NCI-H1694 (cell line): ENCODE measurements at places on chromosomes 2 and 18.

DNA sequence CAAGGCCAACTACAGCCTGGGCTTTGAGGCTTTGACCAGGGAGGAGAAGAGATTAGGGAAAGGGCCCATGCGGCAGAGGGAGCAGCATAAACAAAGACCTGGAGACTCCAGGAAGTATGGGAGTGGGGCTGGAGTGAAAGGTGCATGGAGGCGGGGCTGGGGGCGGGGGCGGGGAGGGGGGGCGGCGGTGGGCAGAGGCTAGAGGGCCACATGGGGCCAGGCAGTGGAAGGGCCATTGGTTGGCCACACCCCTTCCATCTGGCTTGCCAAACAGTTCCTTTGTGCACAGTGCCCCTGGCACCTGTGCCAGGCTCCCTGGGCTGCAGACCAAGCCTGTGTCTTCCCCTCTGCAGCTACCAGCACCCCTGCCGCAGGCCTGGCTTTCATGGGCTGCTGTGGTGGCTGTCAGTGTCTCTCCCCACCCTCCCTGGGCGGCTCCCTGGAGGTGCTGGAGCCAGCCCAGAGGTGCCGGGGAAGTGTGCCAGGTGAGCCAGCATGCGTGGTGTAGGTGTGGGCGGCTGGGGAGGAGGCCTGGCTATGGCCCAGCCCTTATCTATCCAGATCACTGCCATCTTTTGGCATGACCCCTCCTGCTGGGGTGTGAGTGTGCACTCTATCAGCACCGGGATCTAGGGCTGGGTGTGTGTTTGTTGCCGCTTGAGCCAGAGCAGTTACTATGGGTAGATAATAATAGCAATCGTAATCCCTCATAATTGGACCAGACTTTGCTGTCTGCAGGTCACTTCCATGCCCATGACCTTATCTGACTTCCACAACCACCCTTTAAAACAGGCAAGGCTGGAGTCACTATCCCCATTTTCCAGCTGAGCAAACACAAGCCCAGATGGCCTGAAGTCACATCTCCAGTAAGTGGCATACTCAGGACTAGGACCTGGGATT, 30.5 kb downstream of the DNMT3A start:
- DNase-seq, result peak; percentile 89

- no peak for DNase-seq
Observed at GRCh38 chr2:11796190-11797171, 50.0 kb downstream of the LPIN1 start.

- DNase-seq, result no peak
Observed at GRCh38 chr2:9952856-9953503, 1.5 kb downstream of the GRHL1 start.

DNA sequence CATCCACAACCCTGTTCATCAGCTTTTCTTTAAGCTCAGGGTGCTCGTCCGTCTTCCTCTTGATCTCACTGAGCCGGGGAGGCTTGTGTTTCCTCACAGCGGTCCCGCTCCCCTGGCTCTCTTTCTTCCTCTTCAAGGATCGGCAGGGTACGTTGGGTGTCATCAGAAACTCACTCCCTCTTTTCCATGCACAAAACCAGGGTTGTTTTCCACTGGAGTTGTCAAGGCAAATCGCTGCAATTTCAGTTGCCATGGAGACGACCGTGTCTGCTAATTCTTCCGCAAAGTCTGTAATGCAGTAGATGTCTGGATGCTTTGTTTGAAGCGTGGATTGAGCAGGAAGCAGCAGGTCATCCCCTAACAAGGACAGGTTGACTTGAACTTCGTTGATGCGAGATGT, 146.4 kb downstream of the DAW1 start:
- peak; percentile 31 for DNase-seq

DNA sequence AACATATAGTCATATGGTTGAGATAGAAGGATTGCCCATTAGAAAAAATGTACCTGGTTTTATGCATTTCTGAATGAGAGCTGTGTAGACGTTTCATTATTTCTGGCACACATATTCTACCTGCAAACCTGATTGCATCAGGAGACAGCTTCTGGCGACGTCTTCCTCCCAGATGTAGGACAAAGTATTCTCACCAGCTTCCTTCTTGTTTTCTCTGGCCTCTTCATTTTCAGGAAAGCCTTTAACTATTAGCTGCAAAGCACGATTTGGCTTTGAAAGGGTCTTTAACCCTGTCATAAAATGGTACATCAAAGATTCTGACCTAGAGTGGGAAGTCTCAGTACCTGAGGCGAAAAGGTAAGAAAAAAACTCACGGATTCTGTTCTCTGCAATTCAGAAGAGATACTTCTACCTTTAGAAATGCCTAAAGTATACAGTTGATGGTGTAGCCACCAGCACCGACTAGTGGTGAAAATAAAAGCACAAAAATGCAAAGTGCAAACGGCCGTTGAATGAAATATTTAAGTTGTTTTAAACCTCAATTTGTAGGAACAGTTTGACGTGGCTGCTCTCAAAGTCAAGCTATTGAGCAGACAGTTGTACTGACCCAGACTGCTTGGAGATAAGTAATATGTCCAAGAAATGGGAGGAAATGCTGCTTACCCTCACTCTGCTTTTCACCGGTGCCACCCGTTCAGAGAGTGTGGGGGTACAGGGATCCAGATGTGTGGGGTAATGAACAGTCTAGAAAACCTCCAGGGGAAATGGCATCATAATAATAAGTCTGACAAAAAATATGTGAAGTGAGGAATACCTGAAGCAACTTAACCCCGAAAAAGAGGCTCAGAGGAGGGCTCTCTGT, 20.2 kb downstream of the IL18RAP start:
- peak; percentile 6 for DNase-seq

DNA sequence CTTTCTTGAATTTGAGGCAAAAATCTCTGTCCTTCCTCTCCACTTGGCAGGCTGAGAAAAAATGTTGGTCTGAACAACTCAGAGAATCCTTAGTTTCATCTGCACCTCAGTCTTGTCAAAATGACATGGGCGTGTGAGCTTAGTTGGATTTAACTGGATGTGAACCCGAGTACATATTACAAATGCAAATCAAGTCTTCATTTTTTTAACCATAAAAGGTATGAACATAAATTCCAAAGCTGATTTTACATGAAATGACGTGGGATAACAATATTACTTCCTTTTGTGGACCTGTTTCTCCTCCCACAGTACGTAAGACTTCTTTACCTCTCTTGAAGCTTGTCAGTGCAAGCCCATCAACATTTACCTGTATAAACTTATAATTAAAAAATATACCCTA, 32.6 kb upstream of the RND3 start:
- no peak for DNase-seq

- no peak for DNase-seq
Observed at GRCh38 chr18:51345848-51346391, 148.4 kb upstream of the MEX3C start.

- DNase-seq, result no peak
Observed at GRCh38 chr2:121492409-121492808, 38.3 kb upstream of the RNU4ATAC start.

GRCh38 chr2:212424082-212424481, 114.5 kb downstream of the ERBB4 start:
- no peak for DNase-seq

DNA sequence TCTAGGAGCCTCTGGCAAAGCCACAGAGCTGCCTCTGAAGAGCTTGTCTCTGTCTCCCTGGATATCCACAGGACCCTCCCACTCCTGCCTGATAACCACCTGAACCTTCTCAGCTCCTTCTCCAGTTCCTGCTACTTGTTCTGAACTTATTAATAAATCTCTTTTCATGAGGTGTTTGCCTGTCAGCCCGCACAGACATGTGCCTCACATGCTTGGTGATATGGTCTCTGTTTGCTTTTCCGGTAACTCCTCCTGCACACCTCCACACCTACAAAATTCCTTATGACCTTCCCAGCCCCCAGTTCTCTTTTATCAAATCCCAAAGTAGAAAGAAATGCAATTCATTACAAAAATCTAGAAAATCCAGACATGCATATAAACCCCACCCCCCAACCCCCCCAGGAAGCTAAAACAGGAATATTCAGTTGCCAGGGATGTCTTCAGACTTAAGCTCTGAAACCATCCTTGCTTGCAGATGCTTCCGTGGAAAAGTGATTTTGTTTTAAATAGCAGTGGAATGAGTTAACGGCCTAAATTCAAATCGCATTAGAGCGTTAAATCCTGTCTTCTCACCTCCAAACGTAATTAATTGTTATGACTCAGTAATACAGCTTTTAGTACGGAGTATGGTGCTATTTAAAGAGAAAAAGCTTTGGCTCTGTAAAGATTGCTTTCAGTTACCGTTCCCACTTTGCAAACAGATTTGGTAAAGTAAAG, 2.1 kb upstream of the PID1 start:
- DNase-seq, result no peak

DNA sequence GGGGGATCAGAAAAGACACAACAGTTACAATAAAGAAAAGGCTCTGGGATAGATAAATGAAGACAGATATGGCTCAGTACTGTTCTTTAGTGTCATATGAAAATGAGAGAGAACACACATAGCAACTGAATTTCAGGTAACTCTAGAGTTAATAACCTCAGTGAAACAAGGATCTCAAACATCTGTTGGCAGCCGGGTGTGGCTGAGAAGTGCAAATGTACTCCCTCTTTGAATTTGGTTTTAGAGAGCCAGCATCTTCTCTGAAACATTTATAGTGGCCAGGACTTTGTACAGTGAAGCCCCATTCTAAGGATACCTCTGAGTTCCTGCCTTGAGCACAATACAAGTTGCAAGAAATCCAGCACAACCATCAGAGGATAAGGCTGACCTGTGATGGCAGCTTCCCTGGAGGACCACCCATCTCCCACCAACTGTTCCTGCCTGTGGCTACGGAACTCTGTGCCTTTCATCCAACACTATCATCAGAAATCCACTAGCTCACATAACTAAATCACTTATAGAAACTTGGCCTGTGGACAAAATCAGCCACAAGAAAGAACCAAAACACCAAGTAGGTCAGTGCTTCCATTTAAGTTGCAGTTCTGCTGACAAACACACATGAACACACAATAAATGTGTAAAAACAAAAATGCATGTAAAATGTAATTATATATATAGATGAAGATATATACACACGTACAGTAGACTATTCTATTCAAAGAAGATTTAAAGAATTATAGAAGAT, 37.3 kb upstream of the PEX13 start:
- DNase-seq, result no peak

- peak; percentile 53 for DNase-seq
Observed at GRCh38 chr2:23698721-23699579, 228.0 kb downstream of the ATAD2B start.

GRCh38 chr2:67760995-67761394, 301.8 kb downstream of the C1D start:
- no peak for DNase-seq
